ENCODE measurements at places on chromosomes 16 and 17.

DNA sequence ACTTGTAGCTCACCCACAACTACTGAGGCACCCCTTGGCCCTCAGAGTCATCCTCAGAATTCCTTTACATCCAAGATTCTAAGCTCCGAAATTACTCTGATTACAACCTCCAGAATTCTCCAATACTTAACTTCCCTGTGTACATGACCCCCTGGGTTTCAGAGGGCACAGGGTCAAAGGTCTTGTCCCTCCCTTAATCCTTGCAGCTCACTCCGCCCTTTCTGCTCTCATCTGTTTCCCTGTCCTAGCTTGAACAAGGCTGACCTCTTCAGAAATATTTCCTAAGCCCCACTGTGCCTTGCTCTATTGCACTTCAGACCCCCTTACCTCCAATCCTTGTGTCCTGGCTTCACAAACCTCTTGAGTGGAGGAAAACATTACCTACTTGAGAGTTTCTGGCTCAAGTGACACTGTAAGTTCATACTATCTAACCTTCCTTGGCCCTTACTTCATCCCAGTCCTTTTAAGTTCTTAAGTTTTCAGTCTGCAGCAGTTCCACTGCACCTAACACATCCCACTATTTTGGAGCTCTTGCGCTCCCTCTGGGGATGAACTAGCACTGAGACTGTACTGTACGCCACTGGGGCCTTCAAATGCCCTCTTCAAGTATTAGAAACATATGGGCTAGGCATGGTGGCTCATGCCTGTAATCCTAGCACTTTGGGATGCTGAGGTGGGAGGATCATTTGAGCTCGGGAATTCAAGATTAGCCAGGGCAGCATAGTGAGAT, 6.2 kb downstream of the N4BP1 start:
- H3K27me3 ChIP-seq: no peaks in the 10 kb centered on the region
- DNase-seq: no peak

GRCh38 chr17:39981766-39982375, 1.3 kb downstream of the PSMD3 start:
- H3K4me3 ChIP-seq: peak overlapping the region; percentile 97
- H3K4me1 ChIP-seq: peaks cover 21% of the 10 kb centered on the region
- peaks cover 28% of the 10 kb centered on the region for H3K36me3 ChIP-seq
- H3K27ac ChIP-seq: no peak overlapping the region

DNA sequence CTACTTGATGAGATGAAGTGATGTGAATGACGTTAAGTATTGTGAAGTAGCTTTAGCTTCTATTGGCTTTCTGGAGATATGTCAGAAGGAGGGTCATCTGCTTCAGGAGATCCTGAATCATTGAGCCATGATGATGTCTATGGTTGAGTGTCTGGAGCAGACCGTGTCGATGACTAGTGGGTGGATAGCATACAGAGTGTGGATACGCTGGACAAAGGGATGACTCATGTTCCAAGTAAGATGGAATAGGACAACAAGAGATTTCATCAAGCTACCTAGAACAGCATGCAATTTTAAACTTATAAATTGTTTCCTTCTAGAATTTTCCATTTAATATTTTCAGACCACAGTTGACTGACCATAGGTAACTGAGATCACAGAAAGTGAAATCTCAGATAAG, 116.1 kb upstream of the RBBP6 start:
- no peak overlapping the region for H3K4me3 ChIP-seq
- H3K27me3 ChIP-seq: no peaks in the 10 kb centered on the region
- H3K36me3 ChIP-seq: no peaks in the 10 kb centered on the region
- no peak for DNase-seq
- no peak overlapping the region for H3K27ac ChIP-seq
- H3K4me1 ChIP-seq: no peaks in the 10 kb centered on the region

- H3K4me1 ChIP-seq: no peaks in the 10 kb centered on the region
- peak overlapping the region; percentile 21 for H3K4me3 ChIP-seq
- peak; percentile 79 for DNase-seq
- H3K27me3 ChIP-seq: no peaks in the 10 kb centered on the region
- H3K36me3 ChIP-seq: no peaks in the 10 kb centered on the region
These were observed 134.8 kb downstream of the HS3ST2 start for GRCh38 chr16:22948603-22949368.

Data from tibial artery (tissue), 4 donors.